T-helper 1 cell treated with Interleukin-12 subunit alpha and Interleukin-12 subunit beta and Interleukin-4 antibody, amounts not matched to agents 30 ng/mL and 1 ng/mL, for 36 hours (primary cell): ENCODE measurements at places on chromosomes 4 and X. TPM values are rescaled to one million over a fixed set of nuclear protein-coding genes. Genes with fewer than 3 reads are reported as not detected.

Gene GPC3
- total RNA-seq: 0.07 and 0.12 TPM in 2 replicates

Gene NAP1L2
- total RNA-seq: 2.3 and 2.4 TPM in 2 replicates

Gene PAK3
- total RNA-seq: 0.20 and 0.42 TPM in 2 replicates

Gene SPANXA2
- not detected in 2 replicates for total RNA-seq

Gene P2RY4
- 0.34 TPM in 1 of 2 replicates, not detected in the other for total RNA-seq

Gene MAGEA11
- total RNA-seq: not detected in 2 replicates

Gene PRR32
- not detected in 2 replicates for total RNA-seq

Gene CFP
- total RNA-seq: 25.2 and 26.9 TPM in 2 replicates

Gene SOWAHB
- total RNA-seq: not detected in 2 replicates
